ENCODE measurements at places on chromosomes 3 and 15.

DNA sequence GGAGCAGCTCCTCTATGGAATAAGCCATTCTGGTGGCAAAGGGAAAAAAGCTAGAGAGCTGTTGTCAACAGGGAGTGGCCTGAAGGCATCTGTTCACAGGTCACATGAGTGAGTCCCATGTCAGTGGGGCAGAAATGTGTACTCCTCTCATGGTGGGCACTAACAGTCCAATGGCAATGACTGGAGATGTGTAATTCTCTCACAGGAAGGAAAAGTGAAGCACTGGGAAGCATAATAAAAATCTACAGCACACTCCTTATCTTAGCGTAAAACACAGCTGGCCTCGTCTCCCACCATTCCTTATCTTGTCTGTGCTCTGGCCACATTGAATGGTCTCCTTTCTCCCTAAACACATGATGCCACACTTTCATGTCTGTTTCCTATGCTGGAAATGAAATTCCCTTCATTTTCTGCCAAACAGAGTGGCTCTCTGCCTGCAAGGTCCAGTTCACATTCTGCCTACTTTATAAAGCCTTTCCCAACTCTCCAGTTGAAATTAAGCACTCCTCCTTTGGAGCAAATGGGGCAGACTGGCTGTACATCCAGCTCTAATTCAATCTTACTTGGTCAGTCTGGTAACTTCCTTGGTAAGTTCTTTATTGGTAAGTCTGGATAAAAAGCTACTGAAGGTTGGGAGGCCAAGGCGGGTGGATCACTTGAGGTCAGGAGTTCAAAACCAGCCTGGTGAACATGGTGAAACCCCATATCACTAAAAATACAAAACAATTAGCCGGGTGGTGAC lies 139.8 kb downstream of the RPL22L1 start:
- DNase-seq, result no peak

DNA sequence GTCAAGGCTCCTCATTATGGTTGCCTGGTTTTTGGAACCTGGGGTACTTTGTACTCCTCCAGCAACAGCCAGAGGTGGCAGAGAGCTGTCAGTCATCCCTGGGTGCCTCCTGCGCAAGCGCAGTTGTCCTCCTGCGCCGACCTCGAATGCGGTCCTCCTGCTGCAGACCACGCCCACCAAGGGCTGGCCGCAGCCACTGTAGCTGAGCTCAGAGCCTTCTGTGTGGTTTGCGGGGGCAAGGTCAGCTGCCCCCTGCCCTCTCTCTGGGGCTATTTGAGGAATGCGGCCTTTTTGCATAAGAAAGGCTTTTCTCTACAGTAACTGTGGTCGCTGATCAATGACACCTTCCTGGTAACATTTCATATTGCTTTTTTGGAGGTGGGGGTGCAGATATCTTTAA lies 131.3 kb upstream of the SNRPN start:
- DNase-seq, result no peak

- DNase-seq, result no peak
These were observed 84.3 kb downstream of the ADAMTS7 start for GRCh38 chr15:78726870-78727551.

- DNase-seq, result no peak
These were observed 108.4 kb downstream of the ADAMTSL3 start for GRCh38 chr15:83762367-83762766.

DNA sequence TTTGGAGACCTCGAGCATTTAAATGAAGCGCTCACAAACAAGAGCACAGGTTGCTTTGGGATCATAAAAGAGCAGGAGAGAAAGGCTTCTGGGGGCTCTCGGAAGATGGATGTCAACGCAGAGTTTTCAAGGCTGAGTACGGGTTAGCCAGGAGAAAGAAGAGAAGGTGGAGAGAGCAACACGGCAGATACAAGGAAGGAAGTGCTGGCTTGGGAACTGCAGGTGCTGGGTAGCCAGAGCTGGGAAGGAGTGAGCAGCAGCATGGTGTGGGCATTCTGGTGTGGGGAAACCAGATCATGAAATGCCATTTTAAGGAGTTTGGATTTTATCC lies 580 bp upstream of the RUBCN start:
- no peak for DNase-seq

- DNase-seq, result no peak
These were observed 23.5 kb upstream of the JMJD7 start for GRCh38 chr15:41804361-41804760.

GRCh38 chr15:91891788-91892345 lies 38.4 kb downstream of the SLCO3A1 start:
- no peak for DNase-seq

DNA sequence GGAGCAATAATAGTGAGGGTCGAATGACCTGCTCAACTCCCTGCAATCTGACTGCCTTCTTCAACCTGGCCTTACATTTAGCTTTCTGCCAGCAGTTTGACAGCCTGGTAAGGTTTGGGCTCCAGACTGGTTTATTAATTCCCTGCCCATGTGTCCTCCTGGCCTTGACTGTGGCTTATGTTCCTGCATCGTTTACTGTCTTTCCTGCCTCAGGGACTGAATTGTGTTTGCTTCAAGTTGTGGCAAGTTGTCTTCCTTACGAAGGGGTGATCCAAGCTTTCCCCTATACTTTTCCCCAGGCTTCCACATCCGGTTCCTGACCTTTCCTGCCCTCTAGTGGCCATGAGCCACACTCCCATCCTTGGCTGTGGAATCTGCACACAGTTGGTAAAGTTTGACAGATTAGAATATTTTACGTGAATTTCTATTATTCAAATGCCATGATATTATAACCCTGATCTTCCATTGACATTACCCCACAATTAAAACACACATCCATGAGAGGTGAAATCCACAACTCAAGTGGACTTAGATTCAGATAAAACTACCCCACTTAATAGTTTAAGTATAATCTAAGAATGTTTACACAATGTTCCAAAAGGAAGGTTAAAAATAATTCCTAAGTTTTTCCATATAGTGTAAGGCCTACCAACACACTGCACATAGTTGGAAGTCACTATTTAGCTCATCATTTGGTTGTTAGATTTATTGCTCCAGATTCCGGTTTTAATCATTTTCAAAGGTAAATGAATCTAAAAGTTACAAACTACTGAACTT lies 95.7 kb downstream of the NEDD4 start:
- no peak for DNase-seq

DNA sequence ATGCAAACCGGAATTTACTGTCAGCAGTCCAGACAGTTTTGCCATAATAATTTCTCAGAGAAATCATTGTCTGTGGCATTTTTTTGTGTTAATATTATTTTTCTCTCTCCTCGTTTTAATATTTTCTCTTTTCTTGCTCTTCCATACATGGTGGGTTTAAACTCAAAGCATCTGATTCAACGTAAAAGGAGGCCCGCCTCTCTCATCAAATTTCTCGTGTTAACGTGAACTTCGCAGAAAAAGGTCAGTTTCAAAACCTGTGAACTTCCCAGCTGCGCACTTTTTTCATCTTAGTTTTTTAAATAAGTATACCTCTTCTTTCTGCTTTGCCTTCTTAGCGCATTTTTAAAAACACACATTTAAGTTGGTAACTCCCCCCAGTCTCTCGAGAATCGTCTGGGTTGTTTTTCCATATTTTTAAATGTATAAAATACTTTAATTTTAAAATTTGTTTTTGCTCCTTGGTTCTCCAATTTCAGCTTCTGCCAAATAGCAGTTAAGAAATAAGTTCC lies 9.1 kb downstream of the SHOX2 start:
- DNase-seq, result no peak

DNA sequence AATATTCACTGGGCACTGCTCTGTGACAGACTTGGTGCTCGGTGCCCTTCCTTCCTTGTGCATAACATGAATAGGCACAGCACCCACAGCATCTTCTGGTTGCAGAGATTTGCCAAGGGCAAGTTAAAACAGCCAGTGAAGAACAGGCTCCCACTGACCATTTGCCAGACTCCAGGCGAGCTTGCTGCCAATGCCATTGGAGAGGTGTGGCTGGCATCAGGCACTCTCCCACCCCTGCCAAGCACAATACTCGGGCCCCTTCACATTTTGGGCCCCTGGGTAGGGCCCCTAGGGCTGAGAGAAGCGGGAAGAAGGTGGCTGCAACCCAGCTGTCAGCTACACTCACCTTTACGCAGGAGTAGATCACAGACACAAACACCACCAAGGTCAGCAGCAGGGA lies 112.1 kb downstream of the SEC22A start:
- DNase-seq, result no peak

GRCh38 chr3:158925021-158925420 lies 123.2 kb downstream of the MFSD1 start:
- no peak for DNase-seq

DNA sequence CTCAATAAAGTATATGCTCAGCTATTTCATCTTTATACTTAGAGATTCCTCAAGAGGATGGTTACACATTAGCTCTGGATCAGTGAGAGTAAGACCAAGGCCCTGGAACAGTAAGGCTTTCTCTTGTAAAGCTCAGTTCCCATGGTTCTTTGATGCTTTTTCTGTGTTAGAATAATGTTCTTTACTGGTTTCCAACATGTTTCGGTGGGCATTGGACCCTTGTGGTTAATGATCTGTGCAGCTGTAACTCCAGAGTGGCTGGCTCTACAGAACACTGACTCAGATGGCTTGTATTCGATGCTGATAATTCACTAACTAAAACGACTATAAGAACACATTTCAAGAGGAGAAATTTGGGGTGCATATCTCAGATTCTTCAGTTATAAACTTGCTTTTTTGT lies 114.7 kb downstream of the AKAP13 start:
- DNase-seq, result no peak

DNA sequence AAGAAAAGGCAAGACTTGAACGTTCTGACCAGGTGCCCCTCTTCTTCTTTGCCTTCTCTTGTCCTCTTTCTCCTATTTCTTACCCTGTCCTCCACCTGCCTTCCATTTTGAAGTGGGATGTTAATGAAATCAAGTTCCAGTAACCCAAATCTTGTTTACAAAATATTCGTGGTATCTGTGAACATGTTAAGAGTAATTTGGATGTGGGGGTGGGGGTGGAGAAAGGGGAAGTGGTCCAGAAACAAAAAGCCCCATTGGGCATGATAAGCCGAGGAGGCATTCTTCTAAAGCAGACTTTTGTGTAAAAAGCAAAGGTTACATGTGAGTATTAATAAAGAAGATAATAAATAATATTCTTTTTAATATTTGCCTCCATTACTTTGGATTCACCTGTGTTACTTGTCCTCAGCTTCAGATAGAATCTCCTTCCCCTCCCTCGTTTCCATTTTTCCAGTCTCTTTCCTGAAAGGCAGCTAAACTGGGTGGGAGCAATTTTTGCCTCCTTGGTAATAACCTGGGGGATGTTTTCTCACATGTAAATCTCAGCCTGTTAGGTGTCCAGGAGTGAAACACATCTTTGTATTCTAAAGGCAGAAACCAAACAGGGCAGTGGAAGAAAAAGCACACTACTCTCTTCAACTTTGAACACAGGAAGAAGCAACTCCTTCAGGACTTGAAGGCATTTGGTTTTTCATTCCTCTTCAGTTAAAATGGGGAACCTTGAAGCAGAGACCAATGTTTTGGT lies 3.2 kb downstream of the CHST2 start:
- DNase-seq, result no peak

GRCh38 chr3:150737874-150738679 lies 24.9 kb downstream of the SIAH2 start:
- DNase-seq, result no peak

DNA sequence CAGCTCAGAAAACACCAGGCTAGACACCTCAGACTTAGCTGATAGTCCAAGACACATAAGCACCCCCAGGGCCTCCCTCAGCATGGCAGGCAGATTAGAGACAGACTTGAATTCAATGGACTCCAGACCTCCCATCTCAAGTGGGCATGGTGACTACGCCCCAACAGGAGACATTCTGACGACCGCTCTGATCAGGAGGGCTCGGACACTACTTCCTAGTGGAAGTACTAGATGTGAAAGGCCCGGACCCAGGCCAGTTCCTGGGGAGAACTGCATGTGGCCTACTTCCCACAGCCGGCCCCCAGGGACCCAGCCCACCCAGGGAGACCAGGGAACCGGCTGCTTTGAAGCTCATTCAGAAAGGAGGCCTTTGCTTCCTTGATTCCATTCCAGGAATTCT lies 16.9 kb downstream of the POC1A start:
- DNase-seq, result no peak

DNA sequence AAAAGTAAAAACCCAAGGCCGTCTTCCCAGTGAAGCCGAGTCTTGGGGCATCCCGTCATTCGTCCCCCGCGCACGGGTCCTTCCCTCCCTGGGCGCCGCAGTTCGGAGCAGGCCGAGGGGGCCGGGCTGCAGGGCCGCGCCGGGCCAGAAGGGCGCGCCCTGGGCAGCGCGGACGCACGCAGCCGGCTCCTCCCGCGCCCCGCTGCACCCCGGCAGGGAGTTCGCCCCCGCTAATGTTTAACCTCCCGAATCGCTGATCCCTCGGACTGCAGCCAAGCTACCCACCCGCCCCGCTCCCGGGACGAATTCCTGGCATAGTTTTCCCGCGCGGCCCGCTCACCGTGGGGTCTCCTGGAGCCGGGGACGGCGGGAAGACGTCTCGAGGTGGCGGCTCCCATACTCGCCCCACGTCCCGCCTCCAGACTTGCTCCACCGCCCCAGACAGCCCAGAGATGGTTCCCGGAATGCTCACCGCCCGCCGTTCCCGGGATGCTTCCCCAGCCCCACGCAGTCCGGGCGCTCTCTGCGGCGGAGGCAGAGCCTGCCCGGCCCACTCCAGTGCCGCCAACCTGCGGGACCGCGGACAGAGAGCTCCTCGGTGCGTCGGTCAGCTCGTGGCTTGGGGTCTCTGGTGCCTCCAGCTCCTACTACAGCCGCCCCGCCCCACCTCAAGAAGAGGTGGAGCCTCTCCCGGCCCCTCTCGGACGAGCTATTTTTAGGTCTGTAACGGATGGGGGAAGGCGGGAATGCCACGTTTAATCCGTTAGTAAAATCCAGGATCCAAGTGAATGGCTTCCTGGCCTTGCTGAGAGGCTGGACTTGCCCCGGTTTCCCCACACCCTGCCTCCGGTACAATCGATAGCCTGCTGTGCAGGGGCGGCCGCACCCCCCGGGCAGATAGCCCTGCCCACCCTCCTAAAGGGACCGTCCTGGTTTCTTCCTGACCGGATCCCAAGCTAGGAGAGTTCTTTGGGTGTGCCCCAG lies at the start of gene DZIP1L:
DZIP1L (minus strand) TSS at position 621 of the 984 bp plus-strand sequence. CDS start 11,637 bp downstream, outside the sequence.
- DNase-seq, result peak; percentile 56

GRCh38 chr3:73423116-73423515 lies 201.6 kb downstream of the PDZRN3 start:
- DNase-seq, result no peak

- DNase-seq, result no peak
These were observed 31.7 kb downstream of the SYNPR start for GRCh38 chr3:63309768-63310167.

- DNase-seq, result no peak
These were observed 12.9 kb downstream of the CELF6 start for GRCh38 chr15:72307026-72307425.

GRCh38 chr3:39135170-39135805 lies 18.1 kb downstream of the CSRNP1 start:
- no peak for DNase-seq

- DNase-seq, result peak; percentile 77
These were observed 259.1 kb upstream of the TPM1 start for GRCh38 chr15:62783303-62783957.

DNA sequence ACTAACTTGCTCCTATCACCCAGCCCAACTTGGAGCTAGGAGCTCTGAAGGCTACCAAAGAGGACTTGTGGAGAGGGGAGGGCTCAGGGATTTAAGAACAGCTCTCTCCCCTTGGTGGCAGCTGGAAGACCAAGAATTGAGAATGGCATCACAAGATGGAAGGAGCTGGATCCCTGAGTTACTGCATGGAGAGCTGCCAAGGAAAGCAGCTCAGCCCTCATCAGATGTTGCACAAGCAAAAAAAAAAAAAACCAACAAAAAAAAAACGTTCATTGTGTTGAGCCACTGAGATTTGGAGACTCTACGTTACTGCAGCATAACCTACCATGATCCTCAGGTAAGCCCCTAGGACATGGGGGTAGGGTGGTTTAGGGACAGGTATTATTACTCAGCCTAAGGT lies 41.0 kb downstream of the ITGB5 start:
- no peak for DNase-seq
